ENCODE measurements at places on chromosomes 5 and 9.

DNA sequence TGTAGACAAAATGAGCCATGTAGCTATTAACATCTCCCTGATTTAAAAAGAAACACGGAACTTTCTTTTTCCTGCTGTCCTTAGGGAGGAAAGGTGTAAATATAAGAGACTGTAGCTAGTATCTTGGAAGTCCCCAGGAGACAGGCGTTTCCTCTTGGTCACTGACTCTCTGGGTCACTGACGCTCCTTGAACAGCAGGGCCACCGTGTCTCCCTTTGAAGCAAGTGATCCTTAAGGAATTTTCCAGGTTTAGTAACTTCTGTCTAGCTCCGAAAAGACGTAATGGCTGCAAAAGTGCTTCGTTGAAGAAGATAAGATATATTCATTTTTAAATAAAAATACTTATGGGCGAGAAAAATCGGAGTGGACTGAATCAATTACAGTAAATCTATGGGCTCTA, 745 bp upstream of the CLTA start:
- no peak for DNase-seq

- no peak for DNase-seq
Observed at GRCh38 chr5:181008136-181008535, 19.5 kb downstream of the BTNL3 start.

DNA sequence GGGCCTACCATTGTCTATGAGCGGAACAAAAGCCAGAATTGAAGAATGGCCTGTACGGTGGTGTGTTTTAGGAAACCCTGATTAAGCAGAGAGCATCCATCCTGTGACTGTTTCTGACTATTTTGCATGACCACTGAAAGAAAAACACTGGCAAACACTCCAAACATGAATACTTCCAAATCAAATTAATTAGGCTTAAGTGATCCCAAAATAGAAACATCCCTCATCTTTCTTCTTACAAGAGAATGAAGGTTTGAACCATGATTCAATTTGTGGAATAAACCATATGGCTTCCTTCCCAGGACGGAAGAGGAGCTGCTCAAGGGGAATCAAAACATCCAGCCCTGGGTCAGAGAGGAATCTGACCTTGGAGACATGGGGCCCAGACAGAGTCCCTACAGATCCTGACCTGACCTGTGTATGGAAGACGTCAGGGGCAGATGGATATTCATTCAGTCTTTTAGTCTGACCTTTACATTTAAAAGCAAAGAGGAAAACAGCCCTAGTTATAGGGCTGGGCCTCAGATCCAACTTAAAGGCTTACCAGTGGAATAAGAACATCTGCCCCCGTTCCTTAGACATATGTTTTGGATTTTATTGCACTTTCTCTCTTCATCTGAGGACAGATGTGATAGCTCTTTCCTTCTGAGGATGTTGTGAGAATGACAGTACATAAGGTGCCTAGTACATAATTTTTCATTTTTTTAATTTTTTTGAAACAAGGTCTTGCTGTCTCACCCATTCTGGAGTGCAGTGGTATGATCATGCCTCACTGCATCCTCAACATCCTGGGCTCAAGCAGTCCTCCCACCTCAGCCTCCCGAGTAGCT, 17.6 kb upstream of the RECK start:
- no peak for DNase-seq

DNA sequence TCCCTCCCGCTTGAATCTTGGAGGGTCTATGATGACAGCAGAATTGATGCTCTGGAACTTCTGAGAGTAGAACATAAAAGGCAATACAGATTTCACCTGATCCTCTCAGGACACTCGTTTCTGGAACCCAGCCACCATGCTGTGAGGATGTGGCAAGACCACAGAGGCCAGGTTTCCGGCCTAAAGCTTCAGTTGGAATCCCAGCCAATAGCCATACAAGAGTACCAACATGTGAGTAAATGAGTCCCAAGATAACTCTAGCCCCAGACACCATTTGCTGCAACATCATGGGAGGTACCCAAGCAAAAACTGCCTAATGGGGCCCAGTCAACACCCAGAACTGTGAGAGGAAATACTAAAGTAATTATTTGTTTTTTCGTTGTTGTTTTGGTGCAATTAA, 65.7 kb upstream of the MARCHF11 start:
- no peak for DNase-seq

GRCh38 chr5:95841914-95842812, 19.6 kb upstream of the GLRX start:
- DNase-seq = no peak

DNA sequence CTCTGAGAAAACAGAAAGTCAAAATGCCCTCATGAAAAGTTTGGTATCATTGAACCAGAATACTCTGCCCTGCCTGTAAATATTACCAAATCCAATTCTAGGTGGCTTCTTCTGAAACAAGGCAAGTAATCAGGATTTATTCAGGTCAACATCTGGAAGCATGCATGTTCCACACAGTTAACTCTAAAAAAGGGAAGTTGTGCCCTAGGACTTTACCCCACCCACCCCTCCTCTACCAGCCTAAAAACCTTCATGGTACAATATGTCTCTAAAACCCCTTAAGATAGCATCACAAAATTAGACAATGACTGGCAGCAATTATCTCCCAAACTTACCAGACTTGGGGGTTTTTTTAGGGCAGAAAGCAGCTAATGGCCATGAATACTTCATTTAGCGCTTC, 414.8 kb upstream of the SLC30A5 start:
- DNase-seq = no peak

GRCh38 chr9:122206118-122207046, 22.4 kb downstream of the LHX6 start:
- no peak for DNase-seq

- DNase-seq = no peak
Observed at GRCh38 chr5:149628221-149628620, 46.9 kb downstream of the ARHGEF37 start.

All from SK-N-MC (cell line).